IPS DF 19.7 (cell line): ENCODE measurements at places on chromosomes 11 and 22.

DNA sequence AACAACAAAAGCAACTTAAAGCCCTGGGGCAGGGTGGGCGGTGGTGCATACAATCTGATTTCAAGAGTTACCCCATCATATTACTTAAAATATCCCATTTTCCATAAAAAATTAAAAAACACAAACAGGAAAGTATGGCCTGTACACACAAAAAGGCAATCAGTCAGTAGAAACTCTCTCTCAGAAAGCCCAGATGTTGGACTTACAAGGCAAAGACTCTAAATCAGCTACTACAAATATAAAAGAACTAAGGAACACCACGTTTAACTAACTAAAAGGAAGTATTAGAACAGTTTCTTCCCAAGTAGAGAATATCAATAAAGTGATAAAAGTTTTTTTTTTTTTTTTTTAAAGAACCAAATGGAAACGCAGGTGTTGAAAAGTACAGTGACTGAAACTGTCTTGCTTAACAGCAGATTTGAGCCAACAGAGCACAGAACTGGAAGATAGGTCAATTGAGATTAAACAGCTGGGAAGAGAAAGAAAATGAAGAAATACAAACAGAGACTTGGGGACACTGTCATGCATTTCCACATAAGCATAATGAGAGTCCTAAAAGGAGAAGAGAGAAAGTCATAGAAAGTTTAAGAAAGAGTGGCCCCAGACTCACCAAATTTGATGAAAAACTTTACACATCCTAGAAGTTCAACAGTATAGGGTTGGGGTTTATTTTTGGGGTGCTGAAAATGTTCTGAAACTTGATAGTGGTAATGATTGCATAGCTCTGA, 8.6 kb downstream of the SC5D start:
- no peak for DNase-seq

DNA sequence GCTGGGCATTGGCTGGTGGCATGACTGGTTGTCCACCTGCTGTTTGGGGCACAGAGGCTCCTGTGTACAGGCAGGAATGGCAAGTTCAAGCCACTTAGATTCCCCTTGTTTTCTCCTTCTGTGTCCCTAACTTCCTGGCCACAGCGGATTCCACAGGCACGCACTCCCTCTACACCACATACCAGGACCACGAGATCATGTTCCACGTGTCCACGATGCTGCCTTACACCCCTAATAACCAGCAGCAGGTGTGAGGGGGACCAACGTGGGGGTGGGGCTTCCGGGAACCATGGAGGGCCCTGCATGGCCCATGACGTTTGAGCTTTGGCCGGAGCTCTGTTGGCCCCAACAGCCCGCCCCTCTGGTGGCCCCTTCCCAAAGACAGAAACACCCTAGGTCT, 7.8 kb downstream of the SIPA1 start:
- DNase-seq = no peak

- DNase-seq = no peak
Observed at GRCh38 chr22:49305214-49305965, 522.3 kb downstream of the BRD1 start.

DNA sequence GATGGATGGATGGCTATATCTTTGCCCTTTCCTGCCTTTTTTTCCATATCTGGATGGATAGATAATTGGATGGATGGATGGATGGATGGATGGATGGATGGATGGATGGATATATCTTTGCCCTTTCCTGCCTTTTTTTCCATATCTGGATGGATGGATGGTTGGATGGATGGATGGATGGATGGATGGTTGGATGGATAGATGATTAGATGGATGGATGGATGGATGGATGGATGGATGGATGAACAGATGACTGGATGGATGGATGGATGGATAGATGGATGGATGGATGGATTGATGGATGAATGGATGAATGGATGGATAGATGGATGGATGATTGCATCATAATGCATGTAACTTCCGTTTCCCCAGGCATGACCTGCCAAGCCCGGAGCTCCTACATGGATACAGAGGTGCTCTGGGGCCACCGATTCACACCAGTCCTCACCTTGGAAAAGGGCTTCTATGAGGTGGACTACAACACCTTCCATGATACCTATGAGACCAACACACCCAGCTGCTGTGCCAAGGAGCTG, 24.9 kb downstream of the KCNJ5 start:
- DNase-seq = no peak

GRCh38 chr11:115974703-115975102, 470.5 kb upstream of the CADM1 start:
- no peak for DNase-seq

- no peak for DNase-seq
Observed at GRCh38 chr11:79413268-79413667, 27.6 kb downstream of the TENM4 start.

GRCh38 chr11:97247601-97248000, 857.8 kb downstream of the JRKL start:
- no peak for DNase-seq

DNA sequence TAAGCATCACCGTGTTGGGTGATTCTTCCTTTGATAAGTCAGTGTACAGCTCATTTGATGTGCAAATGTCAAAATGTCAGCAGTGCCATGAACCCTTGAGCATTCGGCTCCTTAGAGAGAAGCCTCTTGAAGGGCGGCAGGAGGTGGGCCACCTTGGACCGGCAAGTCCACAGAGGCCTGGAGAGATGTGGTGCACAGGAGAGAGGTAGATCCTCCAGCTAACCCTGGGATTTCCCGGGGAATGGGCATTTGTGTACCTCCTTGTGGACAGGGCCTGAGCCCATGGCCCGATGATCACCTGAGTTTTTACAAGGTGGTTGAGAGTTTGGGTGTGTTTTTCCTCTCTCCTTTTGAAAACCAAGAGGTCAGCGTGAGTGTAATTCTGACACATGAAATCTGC, 133.2 kb upstream of the RCN1 start:
- no peak for DNase-seq

DNA sequence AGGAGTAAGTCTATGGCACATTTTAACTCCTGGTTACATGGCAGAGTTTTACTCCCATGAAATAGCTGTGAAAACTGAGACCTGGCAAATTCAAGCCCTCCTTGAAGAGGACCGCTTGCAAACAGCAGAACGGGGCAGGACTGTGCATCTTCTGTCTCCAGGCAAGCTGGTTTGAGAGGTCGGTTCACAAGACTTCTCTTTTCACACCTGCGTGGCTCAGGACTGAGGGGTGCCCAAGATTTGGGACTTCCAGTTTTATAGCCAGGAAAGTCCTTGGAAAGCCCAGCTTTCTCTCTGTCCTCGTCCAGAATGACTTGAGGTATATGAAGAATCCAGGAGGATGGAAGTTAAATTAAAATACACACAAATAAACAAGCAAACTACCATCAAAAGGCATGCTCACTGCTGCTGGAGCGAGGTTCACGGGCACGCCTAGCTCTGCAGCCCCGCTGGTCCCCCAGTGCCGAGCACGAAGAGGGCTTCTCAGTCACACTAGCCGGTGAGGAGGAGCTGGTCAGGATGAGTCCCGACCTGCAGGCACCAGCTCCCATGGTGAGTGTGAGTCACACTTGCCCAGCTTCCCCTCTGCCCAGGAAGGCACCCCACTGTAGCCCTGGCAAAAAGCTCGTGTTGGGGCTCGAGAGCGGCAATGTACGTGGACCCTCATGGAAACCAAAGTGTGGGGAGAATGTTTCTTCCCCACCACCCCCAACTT, 1382.4 kb downstream of the BRD1 start:
- DNase-seq = no peak

DNA sequence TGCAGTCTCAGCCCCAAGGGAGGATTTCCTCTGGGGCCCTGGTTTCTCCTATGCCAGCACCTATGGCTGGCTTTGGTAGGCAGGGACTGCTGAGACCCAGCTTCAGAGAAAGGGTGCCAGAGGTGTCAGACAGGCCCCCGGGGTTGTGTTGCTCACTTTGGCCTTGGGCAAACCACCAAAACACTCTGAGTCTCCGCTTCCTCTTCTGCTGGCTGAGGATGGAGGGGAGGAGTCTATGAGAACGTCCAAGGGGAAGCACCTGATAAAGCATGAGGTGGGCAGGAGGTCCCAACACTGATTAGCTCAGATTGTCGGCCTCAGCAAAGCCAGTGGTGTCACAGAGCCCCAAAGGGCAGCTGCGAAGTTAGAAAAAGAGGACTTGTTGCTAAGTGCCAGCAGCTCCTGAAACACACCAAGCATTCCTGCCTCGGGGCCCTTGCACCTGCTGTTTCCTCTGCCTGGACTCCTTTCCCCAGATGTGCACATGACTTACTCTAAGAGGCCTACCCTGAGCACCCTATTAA, 10.5 kb downstream of the SMTNL1 start:
- no peak for DNase-seq

DNA sequence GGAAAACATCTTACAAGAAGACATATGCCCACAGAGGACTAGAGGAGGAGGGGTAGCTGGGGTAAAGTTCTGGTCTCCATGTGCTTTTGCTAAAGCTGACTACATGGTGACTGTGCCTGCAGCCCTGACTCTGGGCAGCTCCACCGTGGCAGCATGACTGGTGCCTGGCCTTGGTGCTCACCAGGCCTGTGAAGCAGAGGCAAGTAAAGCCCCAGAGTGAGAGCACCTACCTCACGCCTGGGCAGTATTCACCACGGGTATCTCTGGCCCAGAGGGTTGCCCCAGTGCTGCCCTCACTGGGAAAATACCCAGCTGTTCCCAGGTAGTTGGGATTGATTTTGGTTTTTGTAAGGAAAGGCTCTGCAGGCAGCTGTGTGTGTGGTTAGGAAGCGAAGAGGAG, 78.3 kb downstream of the CTTN start:
- no peak for DNase-seq

DNA sequence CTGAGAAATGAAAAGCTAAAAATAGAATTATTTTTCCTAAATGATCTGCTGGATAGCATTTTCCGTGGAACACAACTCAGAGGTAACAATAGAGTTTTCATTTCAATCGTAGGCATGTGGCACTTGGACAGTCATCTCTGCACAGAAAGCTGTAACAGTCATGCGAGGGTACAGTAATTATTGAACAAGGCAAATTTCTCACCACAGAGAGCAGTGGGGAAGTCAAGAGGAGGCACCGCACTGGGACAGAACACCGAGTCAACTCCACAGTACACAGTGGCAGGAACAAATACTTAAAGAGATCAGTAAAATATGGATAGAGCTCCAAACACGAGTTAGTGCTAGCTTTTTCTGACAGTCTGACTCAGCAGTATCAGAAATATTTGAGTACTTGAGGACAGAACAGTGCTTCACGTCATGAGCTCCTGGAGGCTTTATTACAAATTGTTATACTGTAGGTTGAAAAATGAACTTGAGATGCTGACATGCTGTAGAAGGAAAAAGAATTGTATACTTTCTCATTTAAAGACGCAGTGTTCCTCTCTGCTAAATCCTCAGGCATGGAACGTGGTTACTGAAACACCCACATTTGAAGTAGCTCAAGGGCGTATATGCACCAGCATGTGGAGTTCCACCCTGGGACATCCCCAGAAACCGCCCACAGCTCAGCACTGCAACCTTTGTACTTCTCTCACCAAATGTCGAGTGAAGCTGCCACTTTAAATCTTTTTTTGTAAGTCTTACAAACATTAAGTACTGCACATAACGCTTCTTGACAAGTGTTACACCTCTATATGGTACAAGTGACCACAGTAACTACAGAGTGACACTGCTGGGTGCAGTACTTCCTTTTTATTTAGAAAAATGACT, 27.4 kb upstream of the YPEL1 start:
- no peak for DNase-seq

GRCh38 chr11:6303661-6304060, 16.6 kb downstream of the CAVIN3 start:
- DNase-seq = no peak

DNA sequence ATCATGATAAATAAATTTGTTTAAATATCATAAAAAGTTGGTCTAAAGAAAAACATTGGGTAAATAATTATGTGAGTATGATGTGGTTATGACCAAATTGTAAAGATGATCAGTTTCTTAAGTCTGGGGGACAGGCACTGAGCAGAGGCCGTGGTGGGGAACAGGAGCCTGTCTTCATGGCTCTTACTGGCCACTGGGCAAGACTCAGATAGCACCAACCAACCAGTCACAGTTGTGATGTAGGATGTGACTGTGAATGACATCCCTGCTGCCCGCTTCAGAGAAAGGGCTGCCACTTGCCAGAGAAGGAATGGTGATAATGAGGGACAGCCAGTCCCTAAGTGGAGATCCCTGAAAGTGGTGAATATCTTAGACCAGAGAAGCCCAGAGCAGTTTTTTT, 7.0 kb downstream of the PTPRJ start:
- DNase-seq = no peak

GRCh38 chr22:47394504-47395440, 632.3 kb downstream of the TBC1D22A start:
- no peak for DNase-seq

DNA sequence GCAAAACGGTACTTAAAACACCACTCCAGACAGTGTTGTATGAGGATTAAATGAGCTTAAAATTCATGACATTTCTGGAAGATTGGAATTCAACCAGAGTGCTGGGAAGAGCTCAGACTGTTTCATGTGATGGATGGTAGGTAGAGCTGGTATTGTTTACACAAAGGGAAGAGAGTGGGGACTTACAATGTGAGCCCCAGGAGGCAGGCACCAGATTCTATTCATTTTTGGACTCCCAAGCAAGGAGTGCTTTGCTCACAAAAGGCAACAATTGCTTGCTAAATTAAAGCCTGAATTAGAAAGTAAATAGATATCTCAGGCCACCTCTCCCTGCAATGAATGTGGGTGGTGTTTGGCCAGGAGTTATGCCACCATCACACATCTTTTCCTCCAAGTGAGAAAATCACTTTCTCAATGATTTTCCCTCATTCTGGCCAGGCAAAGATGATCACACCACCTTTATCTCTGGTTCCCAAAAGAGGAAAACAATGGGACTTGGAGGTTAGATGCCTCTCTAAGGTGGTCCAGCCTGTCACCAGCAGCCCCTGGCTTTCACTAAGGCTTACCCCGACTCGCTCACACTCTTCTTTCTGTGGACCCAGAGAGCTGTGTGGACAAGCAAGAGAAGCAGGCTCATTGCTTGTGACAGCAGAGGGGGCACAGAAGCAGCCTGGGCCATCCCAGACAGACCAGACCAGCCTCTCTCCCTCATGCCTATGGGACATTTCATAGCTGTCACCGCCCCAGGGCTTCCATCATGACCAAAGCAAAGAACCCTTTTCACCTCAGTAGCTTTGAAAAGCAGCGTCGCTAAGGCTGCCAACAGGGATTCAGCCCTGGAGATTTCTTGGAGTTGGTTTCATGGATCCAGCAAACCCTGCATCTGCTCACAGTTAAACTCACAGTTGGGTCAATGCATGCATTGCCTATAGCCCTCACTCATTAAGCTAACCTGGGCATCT, 63.5 kb upstream of the DRD2 start:
- DNase-seq = no peak

DNA sequence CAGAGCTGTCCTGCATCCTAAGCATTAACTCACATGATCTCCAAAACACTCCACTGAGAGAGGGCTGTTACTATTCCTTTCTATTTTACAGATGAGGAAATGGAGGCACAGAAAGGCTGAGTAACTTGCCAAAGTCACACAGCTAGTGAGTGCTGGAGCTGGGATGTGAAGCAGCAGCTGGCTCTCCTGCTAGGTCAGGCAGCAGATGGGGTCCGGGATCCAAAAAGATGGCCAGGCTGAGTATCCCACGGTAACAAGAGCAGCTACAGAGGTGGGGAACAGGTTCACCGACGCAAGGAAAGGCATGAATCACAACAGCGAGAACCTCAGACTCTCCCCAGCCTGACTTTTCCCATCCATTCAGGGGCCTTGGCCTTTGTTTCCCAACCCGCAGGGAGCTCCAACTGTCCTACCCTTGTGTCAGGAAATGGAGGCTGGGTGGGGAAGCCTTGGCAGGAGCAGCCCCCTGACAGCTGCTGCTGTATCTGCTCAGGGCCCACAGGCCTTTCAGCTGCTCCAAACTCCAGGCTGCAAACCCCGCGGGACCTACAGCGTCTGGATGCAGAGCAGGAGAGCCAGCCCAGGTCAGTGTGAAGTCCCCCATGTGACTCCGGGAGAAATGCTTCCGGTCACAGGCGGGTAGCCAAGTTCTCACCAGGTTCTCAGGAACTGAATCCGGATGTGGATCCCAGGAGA, 29.5 kb downstream of the DKK3 start:
- DNase-seq = no peak
